Stimulated activated naive CD8-positive, alpha-beta T cell treated with anti-CD3 and anti-CD28 coated beads, Interleukin-15, amount 100 ng/mL, for 72 hours (primary cell): ENCODE measurements at places on chromosomes 1 and 21.
A peak's percentile ranks its signal among the peaks of the same experiment; 100 is the strongest.

GRCh38 chr1:42335809-42336518, 929 bp upstream of the FOXJ3 start:
- no peak for DNase-seq

GRCh38 chr1:183953031-183953430, 84.5 kb downstream of the COLGALT2 start:
- no peak for DNase-seq

- no peak for DNase-seq
Observed at GRCh38 chr1:77134359-77134758, 84.9 kb downstream of the PIGK start.

- no peak for DNase-seq
Observed at GRCh38 chr21:34775793-34776192, 107.0 kb downstream of the CLIC6 start.

GRCh38 chr1:201999625-202000238, 10.7 kb upstream of the ELF3 start:
- peak; percentile 16 for DNase-seq

DNA sequence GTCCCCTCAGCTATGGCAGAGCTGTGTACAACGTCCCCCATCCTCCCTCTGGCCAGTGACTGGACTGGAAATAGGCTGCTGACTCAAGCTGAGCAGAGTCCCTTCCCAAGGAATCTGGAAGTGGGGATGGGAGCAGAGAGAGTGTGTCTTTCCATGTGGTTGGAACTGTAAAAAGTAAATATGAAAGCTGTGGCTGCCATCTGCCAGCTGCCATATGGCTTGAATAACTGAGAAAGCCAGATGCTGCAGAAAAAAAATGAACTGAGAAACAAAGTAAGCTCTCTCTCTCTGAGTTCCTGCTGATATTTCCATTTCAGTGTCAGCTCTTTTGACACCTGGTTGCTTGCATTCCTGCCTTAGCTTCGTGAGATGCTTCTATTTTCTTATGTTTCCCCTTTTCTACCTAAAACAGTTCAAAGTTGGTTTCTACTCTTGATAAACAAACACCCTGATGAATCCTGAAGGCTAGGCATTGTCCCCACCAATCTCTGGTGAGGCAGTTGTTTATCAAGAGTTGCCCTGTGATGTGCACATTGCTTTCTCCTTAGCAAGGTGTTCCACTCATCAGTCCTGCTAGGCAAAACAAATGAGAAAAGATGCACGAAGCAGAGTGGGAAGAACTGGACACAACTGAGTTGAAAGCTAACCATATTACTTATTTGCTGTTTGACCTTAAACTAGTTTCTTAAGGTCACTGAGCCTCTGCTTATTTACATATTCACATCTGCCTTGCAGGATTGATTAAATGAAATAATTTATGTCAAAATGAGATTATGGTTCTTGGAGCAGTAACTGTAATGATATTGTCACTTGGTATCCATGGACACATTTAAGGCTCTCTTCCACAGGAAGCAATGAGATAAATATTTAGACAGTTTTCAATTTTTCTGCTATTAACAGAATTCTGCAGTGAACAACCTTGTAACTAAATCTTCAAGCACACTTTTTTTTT, 16.6 kb upstream of the DR1 start:
- DNase-seq = no peak

DNA sequence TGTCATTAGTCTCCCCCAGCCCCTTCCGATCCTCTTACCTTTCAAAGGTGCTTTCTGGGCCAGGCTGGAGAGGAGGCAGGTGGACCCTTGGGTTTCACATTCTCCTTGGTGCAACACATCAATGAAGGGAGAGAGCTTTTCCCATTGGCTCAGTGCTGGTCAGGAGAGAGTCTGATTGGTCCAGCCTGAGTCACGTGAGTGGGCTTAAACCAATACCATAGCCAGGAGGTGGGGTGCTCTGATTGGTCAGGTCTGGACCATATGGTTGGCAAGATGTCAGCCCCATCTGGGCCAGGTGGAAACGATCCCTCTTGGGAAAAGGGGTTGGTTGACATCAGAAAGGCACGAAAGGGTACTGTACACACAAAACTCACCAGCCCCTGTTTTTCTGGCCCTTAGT, 44.8 kb upstream of the ABCG1 start:
- DNase-seq = no peak

DNA sequence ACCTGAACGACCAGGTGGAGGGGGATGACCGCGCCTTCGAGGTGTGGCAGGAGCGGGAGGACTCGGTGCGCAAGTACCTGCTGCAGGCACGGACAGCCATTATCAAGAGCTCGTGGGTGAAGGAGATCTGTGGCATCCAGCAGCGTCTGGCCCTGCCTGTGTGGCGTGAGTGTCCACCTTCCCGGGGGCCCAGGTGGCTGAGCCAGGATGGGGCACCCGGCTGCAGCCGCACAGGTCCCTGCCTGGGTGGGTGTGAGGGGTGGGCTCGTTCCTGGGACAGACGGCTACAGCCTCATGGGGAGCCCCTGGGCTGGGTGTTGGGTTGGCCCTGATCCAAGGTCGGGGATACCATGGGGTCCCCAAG, 65.2 kb downstream of the TRIM11 start:
- peak; percentile 9 for DNase-seq

DNA sequence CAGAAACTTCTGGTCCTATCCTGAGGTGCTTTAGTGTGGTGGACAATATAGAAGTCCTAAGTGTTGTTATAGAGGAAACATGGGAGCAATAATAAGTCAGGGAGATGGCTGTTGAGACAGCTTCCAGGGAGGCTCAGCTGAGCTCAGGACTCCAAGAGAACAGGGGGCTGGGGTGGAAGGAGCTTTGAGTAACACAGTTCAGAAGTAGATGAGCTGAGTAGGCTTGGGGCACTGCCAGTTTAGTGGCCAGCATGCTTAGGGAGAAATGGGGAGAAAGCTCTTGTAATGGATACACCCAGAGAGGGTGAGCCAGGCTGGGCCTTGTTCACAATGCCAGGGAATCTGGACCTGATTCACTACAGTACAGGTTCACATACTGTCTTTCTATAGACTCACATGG, 201.6 kb downstream of the DAB1 start:
- DNase-seq = no peak

- no peak for DNase-seq
Observed at GRCh38 chr1:31627930-31628559, 10.6 kb downstream of the HCRTR1 start.

GRCh38 chr21:27771938-27772483, 805.1 kb upstream of the ADAMTS5 start:
- DNase-seq = no peak

- no peak for DNase-seq
Observed at GRCh38 chr1:2504949-2505272, 21.5 kb downstream of the PANK4 start.

- no peak for DNase-seq
Observed at GRCh38 chr1:204255225-204255624, 41.4 kb upstream of the GOLT1A start.

DNA sequence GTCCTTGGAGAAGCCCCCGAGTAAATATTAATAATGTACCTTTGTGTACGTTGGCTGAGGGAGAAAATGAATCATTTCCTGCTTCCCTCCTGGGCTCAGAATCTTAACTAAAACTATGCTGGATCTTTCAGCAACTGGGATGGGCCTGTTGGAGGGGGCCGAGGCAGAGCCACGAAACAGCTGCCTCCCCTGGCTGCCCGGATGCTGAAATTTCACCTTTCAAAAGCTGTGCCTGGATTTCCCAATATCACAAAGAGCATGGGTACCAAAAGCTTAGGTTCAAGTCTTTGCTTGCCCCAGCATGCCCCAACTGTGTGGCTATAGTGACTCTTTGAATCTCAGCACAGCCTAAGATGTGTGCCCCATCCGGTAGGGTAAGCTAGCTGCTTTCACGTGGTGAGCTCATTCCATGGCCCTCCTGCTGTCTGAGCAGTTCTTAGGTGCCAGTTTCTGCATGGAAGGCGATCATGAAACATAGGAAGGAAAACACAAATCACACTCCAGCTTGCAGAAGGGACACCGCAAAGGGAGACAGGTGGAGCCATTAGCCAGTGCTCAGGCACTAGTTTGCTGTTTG, 473.5 kb downstream of the PTPRU start:
- no peak for DNase-seq

DNA sequence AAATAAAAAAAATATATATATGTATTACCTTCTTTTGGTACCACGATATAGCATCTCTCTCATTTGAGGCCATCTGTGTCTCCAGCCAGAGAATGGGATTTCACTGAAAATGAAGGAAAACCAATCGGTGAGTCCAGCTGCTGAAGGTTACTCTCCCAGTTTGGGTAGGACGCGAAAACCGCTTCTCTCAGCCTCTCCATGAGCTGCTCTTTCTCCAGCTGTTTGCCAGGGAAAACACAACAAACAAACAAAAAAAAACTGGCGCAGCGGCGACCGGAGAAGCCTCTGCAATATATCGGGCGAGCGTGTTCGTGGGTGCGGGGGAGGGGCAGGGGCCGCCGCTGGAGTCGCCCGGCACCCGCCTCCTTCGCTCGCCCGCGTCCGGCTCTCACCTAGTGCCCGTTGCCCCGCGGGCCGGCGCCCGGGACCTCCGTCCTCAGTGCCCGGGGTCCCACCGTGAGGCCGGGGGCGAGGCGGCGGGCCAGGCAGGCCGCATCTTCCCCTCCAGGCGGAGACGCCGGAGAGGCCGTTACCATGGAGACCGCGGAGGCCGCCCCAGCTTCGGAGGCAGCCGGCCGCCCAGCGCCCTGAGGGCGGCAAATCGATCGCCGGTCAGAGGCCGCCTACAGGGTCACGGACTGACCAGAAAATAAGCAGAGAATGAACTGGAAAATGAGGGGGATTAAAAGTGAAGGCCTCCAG, 504 bp downstream of the PHTF1 start:
- peak; percentile 72 for DNase-seq

DNA sequence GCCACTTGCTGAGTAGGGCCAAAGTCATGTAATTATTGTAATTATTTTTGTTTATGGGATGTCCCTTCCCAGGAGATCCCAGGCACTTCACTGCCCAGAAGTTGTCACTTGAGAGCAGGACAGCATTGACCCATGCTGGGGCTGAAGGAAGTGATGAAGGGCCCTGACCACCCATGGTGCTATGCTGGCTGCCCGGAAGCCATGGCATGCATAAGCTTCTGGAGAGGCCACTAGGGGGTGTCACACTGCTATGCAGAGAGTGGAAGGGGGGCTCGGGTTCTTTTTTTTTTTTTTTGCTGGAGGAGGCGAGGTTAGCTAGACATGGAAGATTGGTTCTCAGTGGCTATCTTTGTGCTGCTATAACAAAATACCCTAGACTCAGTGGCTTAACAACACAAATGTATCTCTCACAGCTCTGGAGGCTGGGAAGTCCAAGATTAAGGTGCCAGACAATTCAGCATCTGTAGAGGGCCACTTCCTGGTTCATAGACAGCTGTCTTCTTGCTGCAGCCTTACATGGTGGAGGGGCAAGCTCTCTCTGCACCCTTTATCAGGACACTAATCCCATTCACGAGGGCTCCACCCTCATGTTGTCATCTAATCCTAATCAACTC, 84.9 kb downstream of the CNIH3 start:
- DNase-seq = peak; percentile 12

- DNase-seq = no peak
Observed at GRCh38 chr1:16145030-16145661, 10.7 kb downstream of the EPHA2 start.

DNA sequence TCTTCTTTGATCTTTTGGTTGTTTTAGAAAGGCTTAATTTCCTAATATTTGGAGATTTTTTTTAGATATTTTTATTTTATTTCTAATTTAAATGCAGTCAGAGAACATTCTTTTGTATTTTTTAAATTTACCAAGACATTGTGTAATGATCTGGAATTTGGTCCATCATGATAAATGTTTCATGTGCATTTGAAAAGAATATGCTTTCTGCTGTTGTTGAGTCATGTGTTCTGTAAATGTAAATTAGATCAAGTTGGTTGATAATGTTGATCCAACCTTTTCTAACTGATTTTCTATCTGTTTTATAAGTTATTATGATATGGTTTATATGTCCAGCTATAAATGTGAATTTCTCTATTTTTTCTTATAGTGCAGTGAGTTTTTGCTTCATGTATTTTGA, 19.8 kb downstream of the UTS2 start:
- no peak for DNase-seq

DNA sequence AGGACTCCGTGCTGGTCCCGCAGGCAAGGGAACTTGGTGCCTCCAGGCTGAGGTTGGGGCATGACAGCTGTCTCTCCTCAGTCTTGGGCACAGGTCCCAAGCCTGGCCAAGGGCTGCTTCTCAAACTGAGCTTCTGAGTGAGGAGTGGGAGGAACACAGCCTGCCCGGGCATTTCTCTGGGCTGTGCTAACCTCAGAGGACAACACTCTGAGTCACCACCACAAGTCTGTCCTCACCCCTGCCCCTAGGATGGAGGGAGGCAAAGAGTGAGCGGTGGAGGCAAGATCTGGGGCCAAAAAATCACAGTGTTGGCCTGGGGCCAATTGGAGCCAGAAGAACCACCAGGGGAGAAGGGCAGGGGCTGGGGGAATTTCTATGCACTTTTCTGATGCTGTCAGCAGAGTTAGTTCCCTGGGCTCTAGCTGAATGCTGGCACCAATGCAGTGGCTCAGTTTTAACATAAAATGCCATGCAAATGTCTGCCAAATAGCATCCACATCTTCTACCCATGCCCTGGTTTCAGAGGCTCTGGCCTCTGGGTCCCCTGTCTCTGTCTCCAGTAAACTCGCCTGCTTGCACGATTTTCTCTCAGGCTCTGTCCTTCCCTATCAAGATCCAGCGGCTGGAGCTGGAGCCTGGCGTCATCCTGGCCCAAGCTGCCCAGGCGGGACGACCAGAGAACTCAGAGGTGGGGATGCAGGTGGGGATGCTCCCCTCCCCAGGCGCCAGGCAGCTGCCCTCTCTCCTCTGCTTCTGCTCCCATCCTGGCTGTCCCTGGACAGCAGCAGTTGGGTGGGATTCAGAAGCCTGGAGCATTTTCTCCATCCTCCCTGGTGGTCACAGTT, 11.0 kb upstream of the CDK18 start:
- peak; percentile 27 for DNase-seq

GRCh38 chr1:234230414-234230862, 142.8 kb upstream of the COA6 start:
- DNase-seq = peak; percentile 26

GRCh38 chr1:246113555-246114095, 393.5 kb downstream of the SMYD3 start:
- DNase-seq = no peak

GRCh38 chr1:177615251-177615650, 354.6 kb downstream of the SEC16B start:
- DNase-seq = no peak

- DNase-seq = no peak
Observed at GRCh38 chr1:224245188-224245587, 62.1 kb downstream of the DEGS1 start.

- DNase-seq = no peak
Observed at GRCh38 chr1:59164371-59164770, 132.5 kb upstream of the FGGY start.

- DNase-seq = no peak
Observed at GRCh38 chr1:21752186-21752585, 30.8 kb downstream of the USP48 start.

DNA sequence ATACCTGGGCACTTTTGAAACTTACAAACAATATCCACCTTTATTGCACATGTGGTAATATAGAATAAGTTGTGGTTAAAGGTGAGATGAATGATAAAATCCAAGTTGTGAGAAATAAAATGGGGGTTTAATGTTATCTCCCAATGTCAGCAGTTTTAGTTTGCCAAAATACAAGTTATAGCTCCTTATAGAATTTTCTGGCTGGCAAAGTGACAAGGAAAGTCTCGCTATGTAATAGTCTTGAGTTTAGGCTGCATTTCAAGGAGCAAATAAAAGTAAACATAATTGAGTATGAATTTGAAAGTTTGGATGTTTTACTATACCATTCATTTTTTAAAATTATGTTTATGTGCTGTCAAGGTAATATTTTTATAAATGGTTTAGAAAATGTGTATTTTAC, 15.0 kb upstream of the NEXN start:
- no peak for DNase-seq
